Type B pancreatic cell (in vitro differentiated cells): ENCODE measurements at places on chromosomes 4 and X.

DNA sequence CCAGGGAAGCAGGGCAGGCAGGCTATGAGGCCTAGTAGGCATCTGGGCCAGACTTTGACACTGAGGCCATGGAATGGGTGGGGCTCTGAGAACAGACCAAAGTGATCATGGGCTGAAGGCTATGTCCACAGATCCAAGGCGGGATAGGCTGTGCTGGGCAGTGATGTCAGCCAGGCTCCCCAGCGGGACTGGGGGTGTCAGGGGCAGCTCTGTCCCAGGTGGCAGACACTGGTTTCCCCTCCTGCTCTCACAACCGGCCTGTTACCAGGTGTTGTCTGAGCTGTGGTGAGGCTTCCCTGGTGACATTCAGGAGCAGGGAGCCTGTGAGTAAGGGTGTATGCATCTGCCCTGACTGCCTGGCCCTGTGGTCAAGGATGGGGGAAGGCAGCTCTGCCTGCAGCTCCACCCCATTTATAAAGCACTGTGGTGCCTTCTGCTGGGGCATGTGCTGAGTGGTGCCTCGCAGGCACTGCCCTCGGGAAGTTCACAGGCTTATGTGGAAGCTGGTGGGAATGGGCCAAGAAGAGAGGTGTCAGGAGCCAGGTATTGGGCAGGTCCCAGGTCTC lies 2.9 kb downstream of the IL9R start:
- DNase-seq = no peak

GRCh38 chr4:147530134-147530533 lies 49.2 kb downstream of the EDNRA start:
- no peak for DNase-seq

DNA sequence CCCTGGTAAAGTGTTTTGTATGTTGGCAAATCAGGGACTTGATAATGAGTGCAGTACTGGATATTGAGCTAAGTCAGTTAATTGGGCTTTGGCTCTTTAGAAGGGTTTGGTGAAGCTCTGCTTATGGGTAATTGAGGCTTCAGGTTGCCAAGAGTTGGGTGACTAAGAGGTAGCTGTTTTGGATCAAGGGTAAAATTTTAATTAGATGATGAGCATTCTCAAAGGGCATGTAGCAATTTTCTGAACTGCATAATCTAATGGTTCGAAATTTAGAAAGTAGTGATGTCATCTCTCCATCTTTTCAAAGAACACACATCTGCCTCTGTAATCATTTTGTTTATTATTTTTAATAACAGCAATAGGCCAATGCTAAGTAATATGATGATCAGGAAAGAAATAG lies 5.5 kb upstream of the TRIM2 start:
- no peak for DNase-seq

- DNase-seq = no peak
These were observed 37.6 kb downstream of the HTRA3 start for GRCh38 chr4:8307121-8307520.

- no peak for DNase-seq
These were observed 492.3 kb upstream of the LCORL start for GRCh38 chr4:18513861-18514260.

DNA sequence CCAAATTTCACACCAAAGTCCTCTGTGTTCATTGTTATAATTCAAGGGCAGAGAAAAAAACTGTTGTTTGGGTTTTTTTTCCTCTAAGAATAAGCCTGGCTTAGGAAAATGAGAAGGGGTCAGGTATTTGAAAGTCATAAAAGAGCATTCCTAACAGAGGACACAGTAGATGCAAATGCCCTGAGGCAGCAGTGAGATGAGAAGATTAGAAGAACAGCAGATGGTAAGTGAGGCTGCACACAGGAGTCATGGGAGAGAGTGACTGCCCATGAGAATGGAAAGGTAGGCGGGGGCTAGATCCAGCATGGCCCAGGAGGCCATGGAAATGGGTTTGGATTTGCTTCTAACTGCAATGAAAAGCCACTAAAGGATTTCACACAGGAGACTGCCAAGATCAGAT lies 107.5 kb upstream of the RBPJ start:
- no peak for DNase-seq

DNA sequence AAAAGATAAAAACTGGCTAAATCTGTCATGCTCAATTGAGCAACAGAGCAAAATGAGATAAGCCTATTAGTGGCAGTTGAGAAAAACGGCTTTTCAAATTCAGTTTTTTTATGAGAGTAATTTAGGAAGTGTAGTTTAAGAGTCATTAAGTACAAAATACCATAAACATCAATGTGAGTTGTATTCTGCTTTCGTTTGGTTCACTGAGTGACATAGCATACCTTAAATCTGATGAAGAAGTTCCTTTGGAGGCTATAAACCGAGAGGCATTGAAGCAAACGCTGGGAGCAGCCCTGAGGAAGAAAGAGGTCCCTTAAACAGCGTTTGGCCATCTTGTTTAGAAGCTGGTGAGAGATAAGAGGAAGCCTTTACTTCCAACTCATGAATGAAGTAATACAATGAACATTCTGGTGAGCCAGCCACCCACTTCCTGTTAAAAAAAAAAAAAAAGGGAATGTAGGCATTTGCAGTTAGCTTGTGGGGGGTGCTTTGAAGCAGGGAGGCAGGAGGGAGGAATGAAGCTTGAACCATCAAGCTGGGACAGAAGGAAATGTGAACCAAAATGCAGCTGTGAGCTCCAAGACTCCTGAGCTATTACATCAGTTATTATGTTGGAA lies 132.3 kb downstream of the ZNF330 start:
- no peak for DNase-seq

DNA sequence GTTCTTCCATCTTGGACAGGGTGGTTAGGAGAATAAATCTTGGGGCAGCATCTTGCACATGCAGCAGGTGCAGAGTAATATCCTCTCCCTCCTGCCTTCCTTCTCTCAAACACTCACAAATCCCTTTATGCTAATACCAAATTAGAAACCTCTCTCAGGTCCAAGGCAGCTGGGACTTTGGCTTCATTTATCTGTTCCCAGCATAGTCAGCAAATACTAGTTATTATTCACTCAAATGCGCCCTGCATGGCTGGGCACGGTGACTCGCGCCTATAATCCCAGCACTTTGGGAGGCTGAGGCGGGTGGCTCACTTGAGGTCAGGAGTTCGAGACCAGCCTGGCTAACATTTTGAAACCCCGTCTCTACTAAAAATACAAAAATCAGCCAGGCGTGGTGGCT lies 156.0 kb upstream of the GALNT7 start:
- no peak for DNase-seq

- DNase-seq = no peak
These were observed 4.9 kb downstream of the UGT8 start for GRCh38 chr4:114603497-114603896.
